ENCODE measurements at places on chromosomes 2 and 18.
A peak's percentile ranks its signal among the peaks of the same experiment; 100 is the strongest.

DNA sequence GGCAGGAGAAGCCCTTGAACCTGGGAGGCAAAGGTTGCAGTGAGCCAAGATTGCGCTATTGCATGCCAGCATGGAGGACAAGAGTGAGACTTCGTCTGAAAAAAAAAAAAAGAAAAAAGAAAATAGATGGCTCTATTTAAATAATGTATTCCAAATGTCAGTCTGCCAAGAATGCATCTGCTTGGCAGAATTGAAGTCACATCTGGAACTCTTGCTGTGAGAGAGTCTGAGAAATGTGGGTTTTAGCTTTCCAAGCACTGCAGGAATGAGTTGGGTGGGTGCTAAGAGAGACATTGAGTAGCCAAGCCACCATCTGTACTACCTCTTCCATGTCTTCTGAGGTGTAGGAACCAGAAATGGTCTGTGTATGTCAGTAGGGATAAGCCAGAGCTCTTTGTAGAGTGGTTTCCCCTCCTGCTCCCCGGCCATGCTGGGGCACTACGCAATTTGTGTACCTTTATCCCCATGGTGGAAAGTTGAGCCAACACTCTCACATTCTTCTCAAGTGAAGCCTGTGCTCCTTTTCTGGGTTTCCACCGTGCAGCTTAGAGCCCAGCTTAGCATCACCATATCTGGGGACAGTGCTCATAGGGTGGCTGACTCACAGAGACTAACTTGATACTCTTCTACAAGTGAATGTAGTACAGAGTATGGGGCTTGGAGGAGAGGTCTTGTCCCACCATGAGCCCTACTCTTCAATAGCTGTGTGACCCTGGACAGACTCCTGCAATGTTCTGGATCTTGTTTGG is 25.3 kb downstream of the IL1F10 start:
- DNase-seq: no peak

DNA sequence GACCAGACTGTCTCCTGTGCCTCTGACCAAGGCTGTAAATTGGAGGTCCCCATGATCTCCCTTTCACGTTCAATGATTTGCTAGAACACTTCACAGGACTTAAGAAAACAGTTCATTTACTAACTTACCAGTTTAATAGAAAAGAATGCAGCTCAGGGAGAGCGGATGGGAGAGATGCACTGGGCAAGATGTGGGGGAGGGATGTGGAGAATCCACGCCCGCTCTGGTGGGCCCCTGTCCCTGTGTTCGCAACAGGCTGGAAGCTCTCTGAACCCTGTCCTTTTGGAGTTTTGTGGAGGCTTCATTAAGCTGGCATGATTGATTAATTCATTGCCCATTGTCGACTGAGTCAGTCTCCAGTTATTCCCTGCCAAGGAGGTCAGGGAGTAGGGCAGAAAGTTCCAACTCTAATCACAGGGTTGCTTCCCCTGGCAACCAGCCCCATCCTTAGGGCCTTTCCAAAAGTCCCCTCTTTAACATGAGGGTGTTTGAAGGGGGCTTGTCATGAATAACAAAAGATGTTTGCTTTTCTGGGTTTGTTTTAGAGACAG is 257.1 kb downstream of the ACKR3 start:
- peak; percentile 43 for DNase-seq

GRCh38 chr2:6288791-6289190 is 576.9 kb downstream of the CMPK2 start:
- DNase-seq: no peak

GRCh38 chr2:160054984-160055725 is 7.3 kb downstream of the PLA2R1 start:
- no peak for DNase-seq

DNA sequence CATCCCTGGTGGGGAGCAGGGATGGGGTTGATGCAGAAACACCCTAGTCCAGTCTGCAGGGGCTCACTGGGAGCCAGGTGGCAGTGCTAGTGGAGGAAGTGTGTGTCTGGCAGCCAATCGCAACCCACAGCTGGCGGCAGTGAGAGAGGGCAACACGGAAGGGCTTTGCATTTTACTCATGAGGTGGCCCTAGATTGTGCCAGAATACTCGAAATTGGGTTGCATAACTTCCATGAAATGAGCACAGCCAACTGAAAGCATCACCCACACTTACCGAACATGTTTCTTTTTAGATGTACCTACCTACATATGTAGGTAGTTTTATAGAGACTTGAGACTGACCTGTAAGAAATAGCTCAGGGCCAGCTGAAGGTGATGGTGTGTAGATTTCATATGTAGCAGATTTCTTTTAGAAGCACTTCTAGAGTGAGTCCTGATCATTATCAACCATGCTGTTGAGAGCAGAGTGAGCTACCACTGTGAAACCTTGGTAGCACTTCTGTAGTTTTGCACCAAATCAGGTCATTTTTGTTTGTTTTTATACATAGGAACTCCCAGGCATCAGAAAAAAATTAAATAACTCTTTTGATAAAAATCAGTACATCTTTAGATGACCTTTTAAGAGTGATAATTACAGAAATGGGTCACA is 13.0 kb downstream of the IL18R1 start:
- no peak for DNase-seq

DNA sequence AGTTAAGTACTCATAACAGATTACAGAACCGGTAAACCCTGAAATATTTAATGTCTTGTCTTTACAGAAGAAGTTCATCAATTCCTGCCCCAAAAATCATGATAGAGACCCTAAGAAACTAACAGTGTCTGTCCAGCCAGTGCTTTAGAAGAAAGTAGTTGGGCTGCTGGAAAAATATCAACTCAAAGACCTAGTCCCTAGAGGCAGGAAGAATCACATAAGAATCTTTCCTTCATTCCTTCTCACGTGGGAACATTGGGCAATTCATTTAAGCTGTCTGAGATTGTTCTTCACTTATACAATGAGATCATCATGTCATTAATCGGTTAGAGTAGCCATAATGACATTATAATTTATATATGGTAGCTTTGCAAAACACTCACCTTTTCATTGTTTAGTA is 156.4 kb downstream of the CCBE1 start:
- no peak for DNase-seq

GRCh38 chr2:27400348-27401135 is 8.8 kb downstream of the PPM1G start:
- no peak for DNase-seq

GRCh38 chr18:50749945-50750344 is 69.9 kb downstream of the MRO start:
- DNase-seq: no peak

All from DMS79 treated with DMSO at 0.1 percent for 48 hours (cell line).